ENCODE measurements at places on chromosomes 11 and 22.
A peak's percentile ranks its signal among the peaks of the same experiment; 100 is the strongest.

DNA sequence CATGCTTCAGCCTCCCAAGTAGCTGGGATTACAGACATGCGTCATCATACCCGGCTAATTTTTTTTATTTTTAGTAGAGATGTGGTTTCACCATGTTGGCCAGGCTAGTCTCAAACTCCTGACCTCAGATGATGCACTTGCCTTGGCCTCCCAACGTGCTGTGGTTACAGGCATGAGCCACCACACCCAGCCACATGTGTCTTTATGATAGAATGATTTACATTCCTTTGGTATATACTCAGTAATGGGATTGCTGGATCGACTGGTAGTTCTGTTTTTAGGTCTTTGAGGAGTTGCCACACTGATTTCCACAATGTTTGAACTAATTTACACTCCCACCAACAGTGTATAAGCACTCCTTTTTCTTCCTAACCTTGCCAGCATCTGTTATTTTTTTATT is 276.2 kb downstream of the METTL15 start:
- no peak for DNase-seq

GRCh38 chr11:8681837-8682302 is 595 bp downstream of the TRIM66 start:
- no peak for DNase-seq

DNA sequence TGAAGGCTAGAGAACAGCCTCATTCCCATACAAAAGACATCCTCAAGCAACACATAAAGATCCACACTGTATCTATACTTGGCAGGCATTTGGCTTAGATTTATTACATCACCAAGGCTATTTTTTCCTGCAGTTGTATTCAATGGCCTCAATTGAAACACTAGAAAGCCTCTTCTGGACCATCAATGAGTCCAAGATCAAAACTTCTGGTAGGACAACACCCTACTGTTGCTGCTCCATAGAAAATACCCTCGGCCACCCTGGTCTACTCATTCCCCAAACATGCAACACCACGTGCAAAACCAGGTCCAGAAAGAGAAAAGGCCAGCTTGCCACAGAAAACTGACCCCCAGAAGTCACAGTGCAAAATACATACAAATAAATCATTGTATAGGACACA is 56.9 kb upstream of the CADM1 start:
- DNase-seq = no peak

GRCh38 chr11:995044-995751 is 41.3 kb downstream of the MUC6 start:
- DNase-seq = no peak

DNA sequence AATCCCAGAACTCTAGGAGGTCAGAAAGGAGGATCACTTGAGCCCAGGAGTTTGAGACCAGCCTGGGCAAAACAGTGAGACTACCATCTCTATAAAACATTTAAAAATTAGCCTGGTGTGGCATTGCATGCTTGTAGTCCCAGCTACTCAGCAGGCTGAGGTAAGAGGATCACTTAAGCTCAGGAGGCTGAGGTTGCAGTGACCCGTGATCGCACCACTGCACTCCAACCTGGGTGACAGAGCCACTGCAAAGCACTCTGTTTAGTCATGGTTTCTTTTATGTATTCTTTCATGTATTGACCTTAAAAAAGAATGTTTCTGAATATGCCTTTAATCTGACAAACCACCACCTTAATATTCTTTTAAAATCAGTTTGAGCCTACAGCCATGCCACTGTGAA is 52.2 kb downstream of the BIRC2 start:
- no peak for DNase-seq

DNA sequence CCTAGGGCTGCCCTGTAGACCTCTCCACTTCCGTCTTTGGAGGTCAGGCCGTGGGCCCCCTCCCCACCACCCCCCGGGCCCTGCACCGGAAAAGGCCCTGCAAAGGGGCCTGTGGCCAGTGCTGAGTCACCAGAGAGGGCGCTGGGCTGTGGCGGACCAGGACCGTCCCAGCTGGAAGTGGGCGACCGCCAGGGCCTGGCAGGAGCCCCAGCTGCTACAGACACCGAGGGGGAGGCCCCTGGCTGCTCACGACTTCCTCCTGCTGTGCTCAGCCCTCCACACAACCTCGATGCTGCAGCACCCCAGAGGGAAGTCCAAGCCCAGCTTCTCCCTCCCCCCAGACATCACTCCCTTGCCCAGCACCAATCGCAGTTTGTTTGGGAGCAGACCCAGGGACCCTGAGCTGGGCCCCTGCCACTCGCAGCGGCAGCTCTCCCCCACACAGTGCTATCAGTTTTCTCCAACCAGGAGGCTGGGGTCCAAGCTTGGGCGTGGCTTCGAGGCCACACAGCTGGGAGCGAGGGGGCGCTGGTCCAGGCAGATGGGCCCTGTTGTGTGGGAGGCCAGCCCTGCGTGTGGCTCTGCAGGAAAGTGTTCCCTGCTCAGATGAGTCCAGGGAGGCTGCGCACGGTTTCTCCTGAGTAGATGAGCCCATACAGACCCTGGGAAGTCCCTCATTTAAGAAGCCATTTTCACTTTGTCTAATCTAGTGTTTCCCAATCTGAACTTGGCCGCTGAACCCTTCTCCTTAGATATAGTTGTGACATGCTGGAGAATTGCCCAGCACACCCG is 5.6 kb upstream of the SH3BP1 start:
- peak; percentile 48 for DNase-seq

GRCh38 chr11:112225753-112226061 is 521 bp upstream of the PTS start:
- no peak for DNase-seq
